Mammary epithelial cell (primary cell): ENCODE measurements at places on chromosomes 5 and 9. TPM values are rescaled to one million over a fixed set of nuclear protein-coding genes. Genes with fewer than 3 reads are reported as not detected.
A peak's percentile ranks its signal among the peaks of the same experiment; 100 is the strongest.

C5orf46 gene
- total RNA-seq: 0.86 and 1.0 TPM in 2 replicates

LCP2 gene
- not detected in 2 replicates for total RNA-seq

GCNT4 gene
- total RNA-seq: 9.7 TPM

FOXD4L4 gene
- 0.67 TPM for total RNA-seq

PCDHGA4 gene
- total RNA-seq: 1.0 and 1.3 TPM in 2 replicates

CAMK4 gene
- total RNA-seq: 9.1 and 9.4 TPM in 2 replicates

CDH6 gene
- not detected in 2 replicates for total RNA-seq

CARTPT gene
- not detected for total RNA-seq

CYSRT1 gene
- 1.6 and 2.2 TPM in 2 replicates for total RNA-seq

RAB3C gene
- not detected in 2 replicates for total RNA-seq

TCF7 gene
- total RNA-seq: 6.5 TPM

TOPORS gene
- 29.0 TPM for total RNA-seq

TNC gene
- total RNA-seq: 178 TPM

DNA sequence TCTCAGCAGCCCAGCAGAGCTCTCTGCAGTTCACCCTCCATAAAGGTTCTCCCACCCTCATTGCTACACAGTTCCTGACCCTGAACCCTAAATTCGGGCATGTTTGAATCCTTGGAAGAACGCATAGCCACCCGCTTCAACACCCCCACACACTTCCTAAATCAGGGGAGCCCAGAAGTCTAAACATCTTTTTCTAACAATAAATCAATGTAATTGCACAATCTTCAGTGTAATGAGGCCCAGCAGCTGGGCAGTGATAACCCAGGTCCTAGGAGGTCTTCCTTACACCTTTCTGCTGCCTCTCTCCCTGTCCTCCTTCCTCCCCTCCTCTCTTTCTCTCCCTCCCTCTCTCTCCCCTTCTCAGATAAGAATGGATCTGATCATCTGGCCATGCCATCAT, 88.0 kb downstream of the IRX2 start:
- no peak for DNase-seq

DNA sequence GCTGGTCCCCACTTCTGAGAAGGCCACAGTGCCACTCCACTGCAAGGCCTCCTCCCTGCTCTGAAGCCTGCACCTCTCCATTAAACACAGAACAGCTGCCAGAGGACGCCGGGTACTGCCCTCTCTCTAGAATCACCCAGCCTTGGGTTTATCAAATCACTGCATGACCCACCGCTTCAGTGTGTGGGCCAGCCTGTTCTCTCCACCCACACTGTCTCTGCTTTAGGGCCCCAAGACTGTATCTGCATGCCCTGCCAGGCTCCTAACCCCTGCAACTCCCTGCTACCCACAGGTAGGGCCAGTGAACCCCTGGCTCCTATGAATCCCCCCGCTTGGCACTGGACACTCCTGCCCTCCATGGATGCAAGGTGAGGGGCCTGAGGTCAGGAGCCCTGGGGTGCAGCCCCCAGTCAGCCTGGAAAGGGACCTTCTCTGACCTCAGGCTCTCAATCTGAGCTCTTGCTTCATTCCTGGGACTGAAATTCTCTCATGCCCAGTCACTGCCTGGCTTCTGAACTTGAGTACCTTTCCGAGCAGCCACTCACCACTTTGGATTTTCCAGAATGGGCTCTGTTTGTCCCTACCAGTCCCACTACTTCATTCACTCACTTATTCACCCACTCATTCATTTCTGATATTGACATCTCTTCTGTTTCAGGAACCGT, 206.3 kb downstream of the GABBR2 start:
- DNase-seq: no peak

DNA sequence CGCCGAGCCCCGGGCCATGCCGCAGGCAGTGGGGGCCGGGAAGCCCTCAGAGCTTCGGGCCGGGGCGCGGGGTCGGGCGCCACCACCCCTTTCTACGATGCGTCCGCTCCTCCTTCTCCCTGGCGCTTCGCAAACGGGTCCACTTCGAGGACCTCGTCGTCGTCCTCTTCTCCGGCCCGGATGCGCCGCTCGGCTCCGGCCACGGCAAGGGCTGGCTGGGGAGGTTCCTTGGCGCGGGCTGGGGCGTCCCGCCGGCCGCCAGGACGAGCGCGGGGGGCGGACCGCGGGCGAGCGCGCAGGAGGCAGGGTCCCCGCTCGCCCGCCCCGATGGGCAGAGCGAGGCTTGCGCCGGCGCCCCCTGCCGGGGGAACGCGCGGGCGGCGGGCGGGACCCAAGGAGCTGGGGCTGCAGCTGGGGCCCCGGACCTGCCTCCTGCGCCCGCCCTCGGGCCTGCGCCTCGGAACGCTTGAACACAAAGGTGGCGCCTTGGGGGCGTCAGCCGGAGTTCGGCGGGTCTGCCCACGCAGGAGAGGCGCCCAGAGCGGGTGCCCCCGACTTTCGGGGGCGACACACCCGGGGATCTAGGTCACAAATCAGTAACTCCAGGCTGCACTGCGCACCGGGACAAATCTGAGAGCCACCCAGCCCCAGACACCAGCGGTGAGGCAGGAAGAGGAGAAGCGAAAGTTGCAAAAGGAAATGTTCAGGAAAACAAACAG, at the start of gene ROR2:
Gene ROR2 (minus strand): TSS at position 283 of the 719 bp plus-strand sequence.
- peak; percentile 66 for DNase-seq

- DNase-seq: peak; percentile 21
Measured at GRCh38 chr9:25461416-25461815, 216.8 kb downstream of the TUSC1 start.

DNA sequence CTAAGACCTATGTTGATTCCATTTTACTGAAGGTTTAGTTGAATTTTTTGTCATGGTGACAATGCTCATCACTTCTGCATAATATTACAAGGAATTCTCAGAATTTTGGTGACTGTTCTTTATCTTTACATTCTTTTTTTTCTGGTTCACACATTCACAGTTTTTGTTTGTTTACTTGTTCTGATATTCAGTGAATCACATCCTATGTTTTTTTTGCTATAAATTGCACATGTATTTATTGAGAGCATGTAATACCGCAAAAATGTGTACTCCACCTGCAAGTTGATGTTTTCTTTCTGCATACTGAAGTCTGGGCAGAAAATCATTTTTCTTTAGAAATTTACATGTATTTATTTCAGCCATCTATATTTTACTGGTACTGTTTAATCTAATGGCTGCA, 261.9 kb upstream of the CDH10 start:
- DNase-seq: no peak

- no peak for DNase-seq
Measured at GRCh38 chr5:132500244-132500930, 9.8 kb upstream of the IRF1 start.

GRCh38 chr5:93800988-93801811, 59.8 kb upstream of the POU5F2 start:
- DNase-seq: peak; percentile 65

DNA sequence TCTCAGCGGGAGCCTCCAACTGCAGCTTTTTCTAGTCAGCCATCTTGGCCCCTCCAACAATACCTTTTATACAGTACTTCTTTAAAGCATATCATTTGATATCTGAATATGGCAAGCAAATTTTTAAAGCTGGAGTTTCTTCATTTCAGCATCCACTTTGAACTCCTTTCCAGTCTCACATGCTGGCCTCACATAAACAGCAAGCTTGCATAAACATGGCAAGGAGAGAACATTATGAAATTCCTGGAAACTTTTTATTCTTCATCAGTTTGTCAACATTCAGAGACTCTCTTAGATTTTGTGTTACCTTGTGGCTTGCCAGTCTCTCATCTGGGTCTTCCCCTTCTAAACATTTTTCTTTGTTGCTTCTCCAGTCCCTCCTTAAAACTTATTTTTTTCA, 745.3 kb downstream of the NR2F1-AS1 start:
- no peak for DNase-seq

GRCh38 chr5:32202394-32202793, 28.3 kb upstream of the GOLPH3 start:
- no peak for DNase-seq

DNA sequence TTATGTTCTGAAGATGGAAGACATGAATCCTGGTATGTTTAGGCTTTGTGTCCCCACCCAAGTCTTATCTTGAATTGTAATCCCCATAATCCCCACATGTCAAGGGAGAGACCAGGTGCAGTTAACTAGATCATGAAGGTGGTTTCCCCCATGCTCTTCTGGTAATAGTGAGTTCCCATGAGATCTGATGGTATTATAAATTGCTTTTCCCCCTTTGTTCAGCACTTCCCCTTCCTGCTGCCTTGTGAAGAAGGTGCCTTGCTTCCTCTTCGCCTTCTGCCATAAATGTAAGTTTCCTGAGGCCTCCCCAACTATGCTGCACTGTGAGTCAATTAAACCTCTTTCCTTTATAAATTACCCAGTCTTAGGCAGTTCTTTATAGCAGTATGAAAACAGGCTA, 229.0 kb downstream of the ARL15 start:
- no peak for DNase-seq

GRCh38 chr9:113056191-113057106, at the start of gene ZFP37:
Gene ZFP37 (minus strand): TSS chr9:113056724. CDS start chr9:113056688, 36 bp downstream.
- DNase-seq: peak; percentile 90

- no peak for DNase-seq
Measured at GRCh38 chr9:121865060-121865459, 213.6 kb downstream of the DAB2IP start.

DNA sequence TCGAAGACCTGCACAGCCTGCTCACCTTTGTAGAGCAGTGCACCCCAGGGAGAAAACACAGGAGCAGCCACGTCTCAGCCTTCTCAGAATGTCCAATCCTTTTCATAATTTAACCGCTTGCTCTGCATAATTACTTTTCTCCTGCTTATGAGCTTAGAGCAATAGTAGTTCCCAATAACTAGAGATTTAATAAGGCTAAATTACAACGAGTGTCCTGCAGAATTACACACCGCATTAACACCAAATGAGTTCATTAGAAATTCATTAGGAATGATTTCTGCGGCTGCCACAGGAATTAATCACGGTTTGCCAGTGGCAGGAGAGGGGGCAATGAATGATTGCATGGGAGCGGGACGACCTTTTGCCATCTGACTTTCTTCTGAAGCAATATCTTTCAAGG, 18.7 kb upstream of the FABP6 start:
- DNase-seq: no peak

DNA sequence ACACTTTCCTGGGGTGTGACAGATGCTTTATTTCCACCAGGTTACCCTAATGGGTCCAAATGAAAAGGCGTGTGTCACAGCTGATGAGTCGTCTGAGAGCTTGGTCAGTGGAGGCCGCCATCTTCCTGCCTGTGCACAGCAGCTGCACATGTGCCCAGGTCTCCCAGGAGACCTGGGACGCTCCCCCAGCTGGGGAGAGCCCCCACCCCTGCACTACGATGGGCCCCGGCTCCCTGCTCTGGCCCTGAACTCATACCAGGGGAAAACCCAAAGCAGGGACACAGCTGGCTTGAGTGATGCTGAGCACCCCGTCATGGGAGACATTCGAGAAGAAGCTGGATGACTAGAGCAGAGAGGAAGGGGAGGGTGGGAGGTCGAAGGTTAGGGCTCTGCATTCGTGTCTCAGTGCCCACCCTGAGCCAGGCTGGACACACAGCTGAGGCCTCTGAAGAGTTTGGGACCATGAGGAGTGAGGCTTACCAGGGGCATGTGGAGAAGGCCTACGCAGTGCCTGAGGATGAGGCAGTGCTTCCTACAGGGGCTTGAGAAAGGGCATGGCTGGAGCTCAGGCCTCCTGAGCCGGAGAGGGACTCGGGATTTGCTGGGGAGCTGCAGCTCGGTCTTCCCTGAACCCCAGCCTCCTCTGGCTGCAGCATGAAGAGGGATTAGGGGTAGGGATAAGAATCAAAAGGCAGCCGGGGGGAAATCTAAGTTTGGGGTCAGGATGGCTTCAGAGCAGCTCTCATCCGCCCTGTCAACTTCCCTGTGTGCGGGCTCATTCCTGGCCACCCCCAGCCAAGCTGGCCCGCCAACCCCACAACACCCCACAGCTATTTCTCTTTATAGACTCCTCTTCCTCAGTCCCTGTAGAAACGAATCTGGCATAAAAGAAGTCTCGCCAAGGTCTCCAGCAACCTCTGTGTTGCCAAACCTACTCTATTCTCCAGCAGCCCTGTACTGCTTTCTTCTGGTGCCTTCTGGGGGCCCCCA, 42.2 kb upstream of the RNU6ATAC start:
- no peak for DNase-seq

- DNase-seq: no peak
Measured at GRCh38 chr9:97806721-97807120, 46.3 kb upstream of the FOXE1 start.

DNA sequence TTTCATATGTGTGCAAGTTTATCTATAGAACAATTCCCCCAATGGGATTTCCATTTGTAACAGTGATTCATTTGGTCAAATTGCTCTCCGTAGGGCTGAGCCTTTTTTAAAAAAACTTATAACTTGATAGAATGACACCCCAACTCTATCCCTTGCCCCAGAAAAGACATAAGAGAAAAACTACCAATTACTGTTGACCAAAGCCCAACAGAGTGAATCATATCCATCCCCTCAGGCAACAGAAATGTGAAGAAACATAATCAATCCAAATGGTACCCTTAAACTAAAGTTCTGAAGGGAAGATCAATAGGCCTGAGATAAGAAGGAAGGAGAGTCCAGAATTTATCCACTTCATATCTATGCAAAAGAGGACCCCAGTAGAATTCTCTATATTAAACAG, 17.8 kb downstream of the TICAM2 start:
- DNase-seq: no peak

GRCh38 chr5:122056913-122057312, 21.1 kb downstream of the LOX start:
- no peak for DNase-seq

- peak; percentile 32 for DNase-seq
Measured at GRCh38 chr5:145341842-145342241, 493.3 kb downstream of the PRELID2 start.

GRCh38 chr9:98575379-98576346, 133.1 kb downstream of the GABBR2 start:
- DNase-seq: peak; percentile 79
